Kasumi-1 (cell line): ENCODE measurements at places on chromosomes 7 and 10.
A peak's percentile ranks its signal among the peaks of the same experiment; 100 is the strongest.

GRCh38 chr10:82091413-82091812 is 216.4 kb downstream of the NRG3 start:
- no peak for DNase-seq

GRCh38 chr7:90625051-90625450 is 28.9 kb downstream of the CDK14 start:
- no peak for DNase-seq

DNA sequence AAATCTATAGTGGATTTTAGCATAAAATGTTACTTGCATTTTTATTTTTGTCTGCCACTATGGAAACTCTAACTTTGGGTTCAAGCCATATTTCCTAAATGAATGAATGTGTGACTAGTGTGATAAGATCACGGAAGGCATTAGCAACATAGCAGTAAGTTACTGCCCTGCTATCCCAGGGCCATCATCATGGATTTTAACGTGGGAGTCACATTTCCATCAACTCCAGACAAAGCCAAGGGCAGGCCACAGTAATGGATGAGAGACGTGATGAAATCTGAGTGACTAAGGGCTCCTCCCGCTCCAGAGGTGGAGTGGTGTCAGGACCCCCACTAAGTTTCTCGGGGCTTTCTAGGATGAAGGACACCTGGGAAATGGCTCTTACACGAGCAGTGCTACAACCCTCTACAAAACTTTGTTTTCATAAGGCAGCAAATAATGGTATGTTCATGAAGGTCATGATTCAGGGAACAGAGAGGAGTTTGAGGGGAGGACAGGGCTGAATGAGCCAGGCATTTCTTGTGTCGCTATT is 34.3 kb downstream of the C10orf120 start:
- no peak for DNase-seq

- no peak for DNase-seq
Measured at GRCh38 chr7:117995850-117996650, 122.8 kb upstream of the CTTNBP2 start.

GRCh38 chr10:58951746-58952145 is 224.7 kb upstream of the PHYHIPL start:
- no peak for DNase-seq

DNA sequence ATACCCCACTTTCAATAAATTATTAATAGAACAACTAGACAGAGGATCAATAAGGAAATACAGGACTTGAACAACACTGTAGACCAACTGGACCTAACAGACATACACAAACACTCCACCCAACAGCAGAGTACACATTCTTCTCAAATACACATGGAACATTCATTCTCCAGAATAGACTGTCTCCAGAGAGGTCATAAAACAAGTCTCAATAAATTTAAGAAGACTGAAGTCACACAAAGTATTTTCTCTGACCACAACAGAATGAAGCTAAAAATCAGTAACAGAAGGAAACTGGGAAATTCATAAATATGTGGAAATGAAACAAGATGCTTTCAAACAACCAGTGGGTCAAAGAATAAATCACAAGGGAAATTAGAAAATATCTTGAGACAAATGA is 119.8 kb downstream of the SMURF1 start:
- no peak for DNase-seq

- no peak for DNase-seq
Measured at GRCh38 chr10:43361547-43362190, 9.8 kb upstream of the FXYD4 start.

GRCh38 chr7:129689995-129690581 is 78.6 kb downstream of the NRF1 start:
- DNase-seq, result no peak

DNA sequence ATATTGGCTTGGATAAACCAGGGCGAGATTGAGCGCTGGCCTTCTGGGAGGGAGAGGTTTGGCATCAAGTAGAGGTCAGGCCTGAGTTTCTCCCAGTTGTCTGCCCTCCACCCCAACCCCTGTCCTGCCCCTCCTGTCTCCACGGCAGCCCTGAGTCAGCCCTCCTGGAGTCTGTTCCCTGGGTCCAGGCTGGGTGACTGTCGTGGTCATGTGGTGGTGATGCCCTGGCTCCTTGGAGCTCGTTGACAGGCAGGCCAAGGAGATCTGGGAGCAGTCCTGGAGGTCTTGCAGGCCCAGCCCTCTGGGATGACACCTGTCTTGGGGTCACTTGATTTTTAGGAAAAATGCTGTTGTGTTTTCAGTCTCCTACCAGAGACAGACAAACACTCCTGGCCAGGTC is 53.6 kb upstream of the PODXL start:
- no peak for DNase-seq

DNA sequence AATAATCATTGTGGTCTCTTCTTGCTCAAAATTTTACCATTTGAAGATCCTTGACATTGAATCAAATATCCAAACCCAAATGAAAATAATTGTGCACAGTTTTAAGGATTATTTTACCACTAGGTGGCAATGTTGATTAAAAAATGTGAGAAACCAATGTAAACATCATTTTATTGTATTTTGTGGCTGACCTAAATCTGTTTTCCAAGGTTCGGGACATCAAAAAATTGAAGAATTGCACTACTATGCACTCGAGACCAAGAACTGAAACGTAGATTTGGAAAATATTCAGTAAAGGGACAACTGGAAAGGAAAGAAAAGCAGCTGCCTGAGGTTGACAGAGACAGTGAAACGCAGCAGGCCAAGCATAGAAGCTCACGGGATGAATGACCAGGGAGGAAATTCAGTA is 259.3 kb downstream of the SNX13 start:
- DNase-seq, result peak; percentile 15

- no peak for DNase-seq
Measured at GRCh38 chr7:31076051-31076450, 23.9 kb downstream of the ADCYAP1R1 start.

DNA sequence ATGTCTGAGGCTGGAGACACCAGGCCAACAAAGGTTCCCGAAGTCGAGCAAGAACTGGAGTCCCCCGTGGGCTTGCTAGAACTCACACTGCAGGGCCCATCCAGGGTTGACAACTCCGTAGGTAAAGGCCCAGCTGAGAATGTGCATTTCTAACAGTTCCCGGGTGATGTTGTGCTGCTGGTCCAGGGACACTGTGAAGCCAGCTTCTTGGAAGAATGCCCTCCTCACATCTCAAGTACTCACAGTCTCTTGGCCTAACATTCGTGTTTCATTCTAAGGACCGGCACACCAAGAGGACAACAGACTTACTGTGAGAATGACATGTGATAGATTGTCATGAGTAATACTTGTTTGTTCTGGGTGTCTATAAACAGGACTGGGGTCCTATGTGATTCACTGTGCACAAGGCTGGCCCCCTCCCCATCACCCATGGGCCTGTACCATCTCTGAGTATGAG is 682.3 kb upstream of the IGFBP3 start:
- DNase-seq, result no peak

GRCh38 chr7:142439739-142440138 is 181.9 kb upstream of the PRSS58 start:
- DNase-seq, result no peak

GRCh38 chr7:75734586-75735458 is 3.9 kb downstream of the HIP1 start:
- no peak for DNase-seq

DNA sequence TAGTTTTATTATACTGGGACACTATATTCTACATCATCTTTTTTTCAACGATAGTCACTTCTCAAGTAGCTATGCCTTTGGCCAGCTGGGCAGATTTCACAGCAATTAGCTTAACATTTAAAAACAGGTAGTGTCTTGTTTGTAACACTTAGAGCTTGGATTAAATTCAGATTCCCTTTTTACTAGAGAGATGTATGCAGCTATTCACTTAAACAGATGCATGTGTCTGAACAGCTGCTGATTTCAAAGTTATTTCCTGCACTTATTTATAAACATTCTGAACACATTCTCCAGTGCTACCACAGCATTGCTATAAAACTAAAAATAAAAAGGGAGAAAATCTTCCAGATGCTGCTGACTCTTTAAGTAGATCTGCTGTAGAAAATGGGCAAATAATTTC is 637.2 kb downstream of the POM121L12 start:
- no peak for DNase-seq
